Activated T-helper 9 cell treated with anti-CD3 and anti-CD28 coated beads, Interleukin-2, amount 50 U/mL, for 16 hours (primary cell): ENCODE measurements at places on chromosomes 12 and 14.

DNA sequence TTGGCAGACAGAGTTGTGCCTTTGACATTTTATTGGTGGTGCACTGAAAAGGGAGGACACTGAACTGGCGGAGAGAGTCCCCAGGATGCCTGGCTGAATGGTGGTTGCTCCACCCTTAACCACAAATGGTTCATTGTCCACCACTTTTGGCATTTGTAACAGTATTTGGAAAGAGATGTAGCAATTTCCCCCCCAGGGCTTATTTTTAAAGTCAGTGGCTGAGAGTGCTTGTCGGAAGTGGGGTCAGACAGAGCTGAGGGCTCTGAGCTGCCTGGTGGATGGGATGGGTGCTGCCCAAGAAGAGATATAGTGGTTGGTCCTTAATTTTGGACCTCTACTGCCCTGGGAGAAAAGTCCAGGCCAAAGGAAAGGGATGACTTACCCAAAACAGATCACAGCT is 31.5 kb upstream of the FGF6 start:
- no peak for DNase-seq

DNA sequence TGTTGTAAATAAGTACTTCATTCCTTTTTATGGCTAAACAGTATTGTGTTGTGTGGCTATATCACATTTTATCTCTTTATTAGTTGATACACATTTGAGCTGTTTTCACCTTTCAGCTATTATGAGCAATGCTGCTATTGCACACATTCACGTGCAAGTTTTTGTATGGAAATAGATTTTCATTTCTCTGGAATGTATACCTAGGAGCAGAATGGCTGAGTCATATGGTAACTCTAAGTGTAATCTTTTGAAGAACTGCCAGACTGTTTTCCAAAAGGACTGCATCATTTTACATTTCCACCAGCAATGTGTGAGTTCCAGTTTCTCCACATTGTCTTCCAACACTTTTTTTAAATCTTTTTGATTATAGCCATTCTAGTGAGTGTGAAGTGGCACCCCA is 134.0 kb downstream of the SRGAP1 start:
- DNase-seq: no peak

DNA sequence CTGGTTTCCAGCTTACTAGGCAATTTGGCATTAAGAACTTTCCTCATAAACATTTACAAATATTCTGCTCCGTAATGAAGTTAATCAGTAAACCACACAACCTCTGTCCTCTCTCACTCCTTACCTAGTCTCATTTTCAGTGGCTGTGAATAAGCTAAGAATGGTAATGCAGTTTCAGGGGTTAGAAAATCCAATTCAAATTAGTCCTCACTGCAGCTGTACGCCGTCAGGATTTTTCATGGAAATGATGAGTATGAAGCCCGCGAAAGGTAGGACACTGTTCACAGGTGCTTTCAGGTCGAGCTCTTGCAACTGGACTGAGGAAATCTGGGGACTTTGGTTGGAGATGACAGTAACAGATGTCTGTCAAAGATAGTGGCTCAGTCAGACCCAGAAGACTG is 29.6 kb downstream of the NR1H4 start:
- DNase-seq: no peak

GRCh38 chr14:56902385-56902784 is 92.1 kb upstream of the OTX2 start:
- no peak for DNase-seq

- no peak for DNase-seq
Observed at GRCh38 chr14:33589334-33589733, 361.5 kb downstream of the EGLN3 start.

DNA sequence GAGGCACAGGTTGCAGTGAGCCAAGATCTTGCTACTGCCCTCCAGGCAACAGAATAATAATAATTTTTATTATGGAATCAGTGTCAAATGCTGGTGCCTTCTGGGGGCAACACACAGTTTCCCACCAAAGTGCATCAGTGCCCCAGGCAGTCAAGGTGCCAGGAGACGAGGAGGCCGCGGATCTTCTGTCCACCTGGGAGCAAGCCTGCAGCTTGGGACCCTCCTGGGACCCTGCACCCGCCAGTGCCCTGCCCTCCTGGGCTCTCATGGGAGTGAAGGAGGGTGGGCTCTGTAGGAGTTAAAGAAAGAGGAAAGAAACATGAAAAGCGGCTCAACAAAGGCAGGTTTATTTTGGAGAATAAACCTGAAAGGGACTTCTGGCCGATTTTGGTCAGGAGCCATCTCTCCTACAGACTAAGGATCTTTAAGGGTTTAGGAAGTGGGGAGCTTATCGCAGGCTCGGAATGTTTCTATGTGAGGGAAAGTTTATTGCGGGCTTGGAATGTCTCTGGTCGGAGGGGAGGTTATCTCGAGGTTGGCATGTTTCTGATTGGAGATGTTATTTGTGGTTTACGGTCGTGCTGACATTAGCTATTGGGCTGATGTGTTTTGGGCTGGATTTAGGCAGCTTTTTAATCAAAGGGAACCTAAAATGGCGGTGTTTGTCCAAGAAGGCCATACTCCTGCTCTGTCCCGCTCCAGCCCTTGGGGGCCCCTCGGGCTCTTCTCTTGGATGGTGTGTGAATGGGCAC is 1.1 kb upstream of the ASPG start:
- no peak for DNase-seq

DNA sequence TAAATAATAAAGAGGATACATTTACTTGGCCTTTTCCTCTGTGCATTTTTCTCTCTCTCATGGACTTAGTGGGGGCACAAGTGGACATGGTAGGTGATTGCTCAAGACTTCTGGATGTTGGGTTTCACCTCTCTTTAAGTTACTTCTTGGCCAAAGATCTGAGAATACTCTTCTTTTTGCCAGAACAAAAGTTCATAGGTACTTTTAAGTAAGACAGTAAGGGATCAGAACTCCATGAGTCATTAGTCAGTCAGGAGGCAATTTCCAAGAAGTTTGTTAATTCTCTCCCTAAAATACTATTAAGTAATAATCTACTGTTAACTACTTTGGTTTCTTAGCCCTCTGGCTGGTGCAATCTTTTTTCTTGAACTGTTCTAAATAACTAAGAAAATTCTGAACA is 84.2 kb downstream of the GRIP1 start:
- DNase-seq: no peak

DNA sequence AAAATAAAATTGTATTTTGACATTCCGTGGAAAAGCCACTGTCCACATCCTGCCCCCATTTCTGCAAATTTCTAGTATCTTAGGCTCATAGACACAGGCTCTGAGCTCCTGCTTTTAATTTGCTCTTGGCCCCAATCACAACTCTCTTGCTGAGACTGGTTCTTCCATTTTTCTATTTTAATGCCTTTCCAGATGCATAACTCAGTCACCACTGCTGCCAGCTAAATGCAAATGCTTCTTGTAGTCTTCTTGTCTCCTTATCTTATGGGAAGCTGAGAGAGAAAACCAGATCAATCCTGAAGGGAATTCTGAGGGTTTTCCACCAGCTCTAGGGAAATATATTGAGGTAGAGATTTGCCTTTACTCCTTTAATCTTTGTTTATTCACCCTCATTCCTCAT is 149.0 kb downstream of the DHRS2 start:
- DNase-seq: no peak
